ENCODE measurements at places on chromosomes 2 and 18.

- DNase-seq, result no peak
Measured at GRCh38 chr2:81513328-81513727, 1208.8 kb upstream of the LRRTM1 start.

DNA sequence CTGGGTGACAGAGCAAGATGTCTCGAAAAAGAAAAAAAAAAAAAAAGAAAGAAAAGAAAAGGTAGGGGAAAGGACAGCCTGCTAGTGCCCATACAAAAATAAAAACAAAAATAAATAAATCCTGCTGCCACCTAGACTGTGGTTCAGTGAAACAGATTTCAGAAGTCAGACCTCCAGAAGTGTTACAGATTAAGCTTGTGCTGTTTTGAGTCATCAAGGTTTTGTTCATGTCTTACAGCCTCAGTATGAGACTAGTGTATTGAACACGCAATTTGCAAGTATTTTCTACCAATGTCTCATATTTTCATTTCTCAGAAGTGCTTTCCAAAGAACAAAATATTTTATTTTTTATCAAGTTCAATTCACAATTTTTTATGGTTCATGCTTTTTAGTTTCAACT lies 720.4 kb upstream of the GYPC start:
- no peak for DNase-seq

GRCh38 chr2:68235090-68235489 lies 17.2 kb downstream of the PPP3R1 start:
- no peak for DNase-seq

DNA sequence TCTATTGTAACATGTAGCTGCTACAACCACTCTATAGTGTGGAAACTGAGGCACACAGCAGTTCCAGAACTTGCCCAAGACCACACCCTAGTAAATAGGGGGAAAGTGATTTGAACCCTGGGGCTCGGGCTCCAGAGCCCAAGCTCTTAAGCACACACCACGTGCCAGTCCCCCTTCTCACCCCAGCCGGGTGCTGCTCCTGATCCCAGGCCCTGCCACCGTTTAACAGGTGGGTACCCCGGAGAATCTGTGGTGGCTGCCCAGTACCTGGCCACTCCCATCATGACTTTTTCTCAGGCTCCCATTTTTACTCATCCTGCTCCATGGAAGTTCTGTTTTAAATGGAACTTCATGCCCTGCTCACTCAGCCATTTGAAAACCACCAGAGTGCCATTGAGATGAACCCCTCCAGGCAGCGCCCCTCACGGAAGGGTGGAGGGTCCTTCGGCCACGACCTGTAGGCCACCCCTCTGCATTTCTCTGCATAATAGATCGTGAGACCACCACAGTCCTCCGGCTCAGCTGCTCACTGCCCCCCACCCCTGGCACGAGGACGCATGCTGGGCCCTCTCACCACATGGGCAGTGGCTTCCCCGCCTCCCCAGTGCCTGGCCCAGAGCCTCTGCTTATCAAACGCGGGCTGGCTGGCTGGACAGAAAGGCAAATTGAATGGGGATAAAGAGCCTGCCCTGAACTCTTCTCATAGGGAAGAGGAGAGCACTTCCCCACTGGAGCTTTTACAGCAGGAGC lies 42.1 kb downstream of the TMEM37 start:
- no peak for DNase-seq

DNA sequence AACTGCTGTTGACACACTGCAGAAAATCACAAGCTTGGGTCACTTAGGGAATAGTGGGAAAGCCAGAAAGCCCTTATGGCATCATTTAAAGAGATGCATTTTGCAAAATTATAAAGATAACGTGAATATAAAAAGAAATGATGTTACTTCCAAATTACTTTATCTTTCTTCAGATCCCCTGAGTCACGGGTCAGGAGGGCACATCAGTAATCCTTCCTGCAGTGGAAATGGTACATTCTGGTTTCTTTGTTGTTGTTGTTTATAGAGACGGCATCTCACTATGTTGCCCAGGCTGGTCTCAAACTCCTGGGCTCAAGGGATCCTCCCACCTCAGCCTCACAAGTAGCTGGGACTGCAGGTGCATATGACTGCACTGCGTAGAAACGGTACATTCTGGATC lies 9.8 kb upstream of the EPG5 start:
- DNase-seq, result no peak

DNA sequence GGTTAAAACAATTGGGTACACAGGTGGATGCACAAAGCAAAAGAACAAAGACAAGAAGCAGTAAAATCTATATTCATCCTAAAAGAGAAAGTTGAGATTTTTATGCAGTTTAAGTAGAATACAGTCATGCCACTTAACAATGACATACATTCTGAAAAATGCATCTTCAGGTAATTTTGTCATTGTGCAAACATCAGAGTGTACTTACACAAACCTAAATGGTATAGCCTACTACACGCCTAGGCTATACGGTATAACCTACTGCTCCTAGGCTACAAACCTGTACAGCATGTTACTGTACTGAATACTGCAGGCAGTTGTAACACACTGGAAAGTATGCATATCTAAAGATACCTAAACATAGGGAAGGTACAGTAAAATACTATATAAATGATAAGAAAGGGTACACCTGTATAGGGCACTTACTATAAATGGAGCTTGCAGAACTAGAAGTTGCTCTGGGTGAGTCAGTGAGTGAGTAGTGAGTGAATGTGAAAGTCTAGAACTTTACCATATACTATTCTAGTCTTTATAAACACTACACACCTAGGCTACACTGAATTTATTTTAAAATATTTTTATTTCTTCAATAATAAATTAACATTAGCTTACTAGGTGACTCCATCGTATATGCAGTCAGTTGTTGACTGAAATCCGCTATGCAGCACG lies 132.9 kb downstream of the BARD1 start:
- no peak for DNase-seq

DNA sequence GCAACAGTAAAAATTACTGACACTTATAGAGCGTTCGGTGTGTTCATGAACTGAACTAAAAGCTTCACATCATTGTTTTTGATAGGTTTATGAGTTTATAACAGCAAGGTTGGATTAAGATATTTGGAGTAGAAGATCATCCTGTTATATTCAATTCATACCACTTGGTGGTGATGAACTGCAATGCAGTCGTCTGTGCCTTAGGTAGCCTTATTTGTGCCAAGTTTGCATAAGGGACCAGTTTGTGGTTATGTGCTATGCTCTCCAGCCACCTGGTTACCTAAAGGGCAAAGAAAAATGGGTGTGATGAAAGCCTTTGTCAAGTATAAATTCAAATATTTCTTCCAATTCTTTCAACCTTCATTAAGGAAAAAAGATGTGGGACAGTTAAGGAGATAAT lies 150.9 kb upstream of the KCNH7 start:
- no peak for DNase-seq

- no peak for DNase-seq
Measured at GRCh38 chr2:168773719-168774521, 28.5 kb upstream of the NOSTRIN start.

DNA sequence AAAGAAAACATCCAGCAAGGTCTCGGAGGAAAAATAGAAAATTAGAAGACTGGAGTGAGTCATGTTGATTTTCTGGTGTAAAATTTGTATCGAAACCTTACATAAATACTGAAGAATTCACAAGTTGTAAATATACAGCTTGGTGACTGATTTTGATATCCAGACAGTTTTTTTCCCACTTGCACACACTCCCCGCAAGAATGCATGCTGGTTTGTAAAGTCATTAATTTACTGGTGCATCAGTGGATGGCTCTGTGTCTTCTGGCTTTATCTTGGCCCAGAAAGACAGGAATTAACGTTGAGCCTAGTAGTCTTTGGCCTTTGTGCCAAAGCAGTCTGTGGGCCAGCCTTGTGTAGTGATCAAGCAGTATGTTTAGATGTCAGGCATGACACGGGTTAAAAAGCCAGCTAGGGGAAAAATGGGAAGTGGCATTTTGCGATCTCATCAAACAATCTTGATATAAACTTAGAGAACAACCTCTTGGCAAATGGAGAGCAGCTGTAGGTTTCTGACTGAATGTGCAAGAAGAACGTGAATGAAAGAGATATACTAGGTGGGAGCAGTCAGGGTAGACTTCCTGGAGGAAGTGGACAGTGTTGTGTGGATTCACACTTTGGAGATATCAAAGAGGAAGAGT lies 22.7 kb upstream of the CASP8 start:
- no peak for DNase-seq
